K562 (cell line): ENCODE measurements at places on chromosomes 13 and 19.

DNA sequence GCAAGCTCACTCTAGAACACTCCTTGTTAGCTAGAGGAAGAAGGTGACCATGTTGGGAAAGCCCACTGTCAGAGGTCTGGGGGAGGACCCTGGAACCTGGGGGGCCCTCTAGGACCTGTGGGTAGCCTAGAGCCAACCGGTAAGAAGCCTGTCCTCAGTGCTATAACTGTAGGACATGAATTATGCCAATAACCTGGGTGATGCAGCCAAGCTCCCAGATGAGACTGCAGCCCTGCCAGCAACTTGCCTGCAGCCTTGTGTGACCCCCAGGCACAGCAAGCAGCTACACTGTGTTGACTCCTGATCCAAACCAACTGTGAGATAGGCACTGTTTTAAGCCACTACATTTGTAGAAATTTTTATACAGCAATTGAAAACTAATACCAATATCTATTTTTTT lies 122.3 kb downstream of the MIPEP start:
- DNase-seq, result no peak

DNA sequence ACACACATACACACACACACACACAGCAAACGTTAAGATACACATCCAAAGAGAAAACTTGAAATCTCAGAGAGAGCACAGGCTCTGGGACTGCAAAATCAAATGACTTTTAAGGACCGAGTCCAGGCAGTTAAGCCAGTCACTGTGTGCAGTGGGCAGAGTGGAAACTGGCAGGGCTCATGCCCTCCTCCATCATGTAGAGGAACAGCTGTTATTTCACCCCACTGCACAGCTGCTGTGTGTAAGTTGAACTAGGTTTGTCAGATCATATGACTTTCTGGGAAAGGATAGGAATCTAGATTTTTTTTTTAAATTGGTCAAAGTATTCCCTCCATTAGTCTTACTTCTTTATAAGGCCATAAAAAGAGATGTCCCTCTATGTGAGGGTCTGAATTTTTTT lies 1002.1 kb downstream of the UQCRFS1 start:
- no peak for DNase-seq

DNA sequence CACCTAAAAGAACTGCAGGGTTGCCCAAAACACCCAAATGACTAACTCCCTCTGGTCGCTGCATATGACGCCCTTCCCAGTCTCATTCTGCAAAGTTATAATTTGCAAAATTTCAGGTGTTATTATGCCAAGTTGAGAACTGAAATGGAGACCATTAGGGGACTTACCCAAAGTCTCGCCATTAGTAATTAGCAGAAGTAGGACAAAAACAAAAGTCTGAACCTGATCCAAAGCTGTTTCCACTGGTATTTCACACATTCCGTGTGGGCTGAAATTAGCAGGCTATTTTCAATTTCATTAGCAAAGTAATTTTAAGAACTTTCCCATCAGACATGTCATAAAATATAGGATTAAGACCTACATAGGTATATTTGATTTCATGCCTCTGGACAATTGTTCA lies 6.8 kb downstream of the RUBCNL start:
- DNase-seq, result no peak

GRCh38 chr19:39238209-39238608 lies 6.6 kb downstream of the IFNL3 start:
- no peak for DNase-seq

GRCh38 chr19:42143341-42144234 lies 11.3 kb upstream of the POU2F2 start:
- DNase-seq, result peak; percentile 44

DNA sequence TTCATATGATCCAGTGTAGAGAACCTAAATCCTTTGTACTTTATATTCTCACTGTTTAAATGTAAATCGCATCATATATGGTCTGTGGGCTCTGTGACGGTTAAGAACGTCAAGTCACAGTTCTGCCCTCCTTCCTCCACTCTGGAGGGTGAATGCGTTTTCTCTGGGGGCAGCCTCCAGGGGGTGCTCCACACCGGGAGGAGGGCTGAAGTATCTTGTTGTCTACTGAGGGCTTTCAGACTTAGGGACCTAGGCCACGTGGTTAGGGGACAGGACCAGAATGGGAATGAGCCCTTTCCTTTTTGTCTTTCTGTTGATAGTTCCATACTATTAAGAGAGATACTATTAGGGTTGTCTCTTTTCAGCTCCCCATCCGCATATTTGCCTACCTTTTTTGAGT lies 504.9 kb downstream of the FGF9 start:
- DNase-seq, result peak; percentile 9
